Astrocyte of the cerebellum (primary cell): ENCODE measurements at places on chromosomes 1 and 21.
A peak's percentile ranks its signal among the peaks of the same experiment; 100 is the strongest.

- peak; percentile 49 for DNase-seq
Observed at GRCh38 chr1:231192620-231193163, 30.8 kb downstream of the TRIM67 start.

DNA sequence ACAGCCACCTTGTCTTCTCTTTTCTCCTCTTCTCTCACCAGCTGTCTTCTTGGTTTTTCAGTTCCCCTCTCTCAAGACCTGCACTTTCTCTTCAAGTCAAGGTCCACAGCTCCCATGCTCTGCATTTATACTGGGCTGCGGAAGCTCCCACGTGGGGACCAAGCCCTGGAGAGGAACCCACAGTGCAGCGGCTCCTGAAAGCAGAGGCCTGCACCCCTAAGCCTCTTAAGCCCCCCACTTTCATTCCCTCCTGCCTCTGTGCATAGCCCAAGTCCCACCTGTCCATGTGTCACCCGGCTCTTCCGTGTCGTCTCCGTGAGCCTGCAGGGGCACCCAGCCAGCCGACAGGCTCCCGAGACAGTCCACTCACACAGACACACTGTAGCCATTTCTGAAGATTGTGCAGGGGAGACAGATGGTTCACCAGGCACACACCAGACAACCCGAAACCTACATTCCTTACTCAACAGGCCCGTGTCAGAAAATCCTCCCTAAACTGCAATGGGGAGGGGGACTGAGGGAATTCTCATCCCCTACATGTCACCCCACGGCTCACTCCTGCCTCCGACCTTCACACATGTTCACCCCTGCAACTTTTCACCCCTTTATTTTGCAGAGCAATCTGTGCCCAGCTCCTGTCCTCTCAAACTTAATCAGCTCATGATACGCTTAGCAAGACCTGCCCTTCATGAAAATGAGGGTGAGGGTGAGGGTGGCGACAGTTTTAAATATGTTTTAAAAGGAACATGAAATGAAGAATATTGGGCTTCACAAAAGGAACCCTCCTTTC, 6.3 kb downstream of the MX2 start:
- DNase-seq, result no peak

DNA sequence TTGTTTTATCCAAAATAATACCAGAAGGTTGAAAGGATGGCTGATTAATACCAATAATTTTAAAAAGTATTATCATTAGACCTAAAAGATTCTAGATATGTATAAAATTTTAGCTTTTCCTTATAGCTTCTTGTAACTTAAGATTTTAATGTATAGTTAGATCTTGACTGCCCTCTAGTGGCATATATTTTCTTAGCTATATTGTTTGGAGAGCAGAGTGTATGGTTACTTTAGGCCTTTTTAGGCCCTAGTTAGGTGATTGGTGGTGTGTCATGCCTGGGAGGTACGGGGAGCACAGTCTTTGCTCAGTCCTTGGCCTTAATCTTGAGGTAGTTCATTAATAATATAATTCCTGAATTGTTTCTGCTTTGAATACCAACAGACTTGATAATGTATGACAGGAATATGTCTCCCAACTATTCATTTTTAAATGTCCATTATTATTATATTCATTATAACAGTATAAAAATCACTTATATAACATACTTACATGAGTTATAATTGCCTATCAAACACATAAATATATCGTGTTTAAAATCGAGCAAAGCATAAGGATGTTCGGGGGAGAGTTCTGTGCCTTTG, 328.4 kb downstream of the ZP4 start:
- DNase-seq, result peak; percentile 59

DNA sequence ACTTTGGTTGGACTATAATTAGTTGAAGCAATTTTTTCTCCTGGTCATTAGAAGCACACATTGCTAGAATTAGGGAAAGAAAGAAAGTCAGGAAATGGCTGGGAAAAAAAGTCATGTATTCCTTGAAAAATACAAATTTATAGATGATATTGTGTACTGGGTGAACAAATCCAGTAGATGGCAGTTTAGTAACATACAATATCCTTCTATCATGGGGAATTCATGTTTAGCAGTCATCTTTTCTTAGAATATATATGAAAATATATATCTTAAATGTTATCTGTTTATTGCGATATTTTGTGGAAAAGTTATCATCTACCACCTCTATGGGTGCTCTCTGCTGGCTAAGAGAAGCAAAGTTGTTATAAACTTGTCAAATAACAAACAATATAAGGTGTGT, 13.1 kb upstream of the ZRANB2 start:
- no peak for DNase-seq

- peak; percentile 59 for DNase-seq
Observed at GRCh38 chr1:75345538-75346292, 211.5 kb downstream of the LHX8 start.

- no peak for DNase-seq
Observed at GRCh38 chr1:209882942-209883340, 55.1 kb upstream of the SYT14 start.

- DNase-seq, result no peak
Observed at GRCh38 chr1:113399062-113399583, 8.8 kb downstream of the MAGI3 start.

GRCh38 chr1:179230251-179230650, 774 bp upstream of the ABL2 start:
- no peak for DNase-seq

DNA sequence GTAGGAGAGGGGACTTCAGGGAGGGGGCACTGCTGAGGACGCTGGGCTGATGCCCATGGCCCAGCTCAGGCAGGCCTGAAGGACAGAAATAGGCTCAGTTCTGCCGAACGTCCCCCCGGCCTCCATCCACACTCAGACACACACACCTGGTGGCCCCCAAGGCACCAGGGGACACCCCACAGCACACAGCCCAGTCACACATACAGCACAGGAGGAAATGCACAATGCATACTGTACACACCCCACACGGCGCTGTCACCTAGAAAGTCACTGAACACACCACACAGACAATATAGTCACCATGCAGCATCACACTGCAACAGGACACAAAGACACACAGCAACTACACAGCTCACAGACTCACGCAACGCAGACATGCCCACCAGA, 562 bp downstream of the SYTL1 start:
- DNase-seq, result no peak

DNA sequence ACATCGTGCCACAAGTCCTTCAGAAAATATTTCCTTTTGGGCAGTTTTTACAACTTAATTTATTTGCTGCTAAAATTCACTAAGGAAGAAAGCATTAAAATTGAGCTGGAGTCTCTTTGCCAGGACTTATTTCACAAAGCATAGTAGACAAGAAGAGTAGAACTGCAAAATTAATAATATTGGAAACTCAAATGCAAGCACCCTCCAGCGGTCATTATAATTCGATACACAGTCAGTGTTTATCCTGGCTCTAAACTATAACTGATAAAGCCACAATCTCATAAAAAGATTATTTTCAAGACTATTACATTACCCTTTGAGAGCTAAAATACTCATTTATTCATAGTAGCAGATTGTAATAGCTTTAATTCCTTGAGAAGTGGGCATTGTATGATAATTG, 655.4 kb downstream of the RWDD3 start:
- DNase-seq, result no peak

- DNase-seq, result no peak
Observed at GRCh38 chr1:54105080-54105479, 47.7 kb downstream of the CDCP2 start.

- peak; percentile 100 for DNase-seq
Observed at GRCh38 chr1:33099290-33100118, 18.6 kb downstream of the AZIN2 start.

- DNase-seq, result peak; percentile 64
Observed at GRCh38 chr21:34812504-34813265, 143.9 kb downstream of the CLIC6 start.
